ENCODE measurements at places on chromosomes 2 and 18.

- no peak for DNase-seq
- no peaks in the 10 kb centered on the region for H3K36me3 ChIP-seq
- no peak overlapping the region for H3K4me3 ChIP-seq
- no peak overlapping the region for H3K27ac ChIP-seq
- no peaks in the 10 kb centered on the region for H3K4me1 ChIP-seq
- no peaks in the 10 kb centered on the region for H3K27me3 ChIP-seq
Measured at GRCh38 chr2:139177041-139177440, 396.9 kb upstream of the NXPH2 start.

- no peak overlapping the region for H3K4me3 ChIP-seq
- H3K27me3 ChIP-seq, result no peaks in the 10 kb centered on the region
- H3K27ac ChIP-seq, result no peak overlapping the region
- H3K36me3 ChIP-seq, result no peaks in the 10 kb centered on the region
- DNase-seq, result no peak
Measured at GRCh38 chr18:73693091-73693490, 454.5 kb downstream of the FBXO15 start.

DNA sequence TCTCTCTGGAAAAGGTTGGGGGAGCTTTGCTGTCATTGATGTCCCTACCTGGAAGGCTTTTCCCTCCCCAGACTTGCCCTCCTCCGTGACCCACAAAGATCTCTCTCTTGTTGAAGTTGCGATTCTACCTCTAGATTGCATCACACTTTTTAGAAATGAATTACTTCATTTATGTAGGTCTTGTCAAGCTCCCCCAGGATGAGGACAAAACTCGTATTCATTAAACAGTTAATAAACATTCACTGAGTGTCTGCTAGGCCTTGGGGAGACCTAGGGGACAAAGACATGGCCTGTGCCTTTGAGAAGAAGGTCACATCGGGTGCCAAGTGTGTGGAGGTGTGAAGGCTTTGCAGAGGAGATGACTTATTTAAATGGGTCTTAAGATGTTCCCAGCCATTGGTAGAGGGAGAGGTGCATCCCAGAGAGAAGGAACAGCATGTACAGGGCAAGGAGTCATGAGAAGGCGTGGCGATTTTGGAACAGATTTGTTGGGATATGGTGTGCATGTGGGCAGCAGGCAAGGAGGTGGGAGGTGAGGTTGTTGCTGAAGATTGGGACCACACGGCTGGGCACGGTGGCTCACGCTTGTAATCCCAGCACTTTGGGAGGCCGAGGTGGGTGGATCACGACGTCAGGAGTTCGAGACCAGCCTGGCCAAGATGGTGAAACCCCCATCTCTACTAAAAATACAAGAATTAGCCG, 9.8 kb upstream of the YWHAQ start:
- no peak overlapping the region for H3K4me3 ChIP-seq
- no peaks in the 10 kb centered on the region for H3K27me3 ChIP-seq
- no peak for DNase-seq

GRCh38 chr2:201754717-201755415, 25.9 kb downstream of the ALS2 start:
- H3K27ac ChIP-seq, result no peak overlapping the region
- H3K36me3 ChIP-seq, result peaks cover 35% of the 10 kb centered on the region
- H3K27me3 ChIP-seq, result no peaks in the 10 kb centered on the region
- no peak overlapping the region for H3K4me3 ChIP-seq
- peak; percentile 48 for DNase-seq

DNA sequence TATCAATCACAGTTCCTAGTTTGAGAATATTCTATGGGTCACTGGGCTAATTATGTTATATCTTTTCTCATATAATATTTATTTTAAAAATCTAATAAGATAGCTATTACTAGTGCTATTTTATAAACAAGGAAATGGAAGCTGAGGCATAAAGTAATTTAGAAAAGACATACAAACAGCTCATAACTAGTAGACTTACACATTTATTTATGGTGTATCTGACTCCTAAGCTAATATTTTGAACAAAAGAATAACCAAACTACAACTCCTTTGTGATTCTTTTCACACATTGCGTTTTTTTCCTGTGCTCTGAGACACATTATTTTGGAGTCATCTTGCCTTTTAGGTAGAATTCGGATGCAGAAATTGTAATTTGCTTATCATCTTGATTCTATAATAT, 742.0 kb upstream of the LRRTM4 start:
- H3K4me3 ChIP-seq, result no peak overlapping the region
- no peaks in the 10 kb centered on the region for H3K36me3 ChIP-seq
- no peak for DNase-seq
- no peaks in the 10 kb centered on the region for H3K27me3 ChIP-seq
- H3K4me1 ChIP-seq, result no peaks in the 10 kb centered on the region
- H3K27ac ChIP-seq, result no peak overlapping the region

GRCh38 chr2:196131949-196132925, 39.1 kb downstream of the STK17B start:
- DNase-seq, result no peak
- peaks cover 7% of the 10 kb centered on the region for H3K36me3 ChIP-seq
- no peak overlapping the region for H3K4me3 ChIP-seq
- no peak overlapping the region for H3K27ac ChIP-seq
- no peaks in the 10 kb centered on the region for H3K27me3 ChIP-seq

GRCh38 chr2:114968748-114969400, 526.4 kb downstream of the DPP10 start:
- DNase-seq, result no peak
- H3K4me3 ChIP-seq, result no peak overlapping the region
- no peaks in the 10 kb centered on the region for H3K4me1 ChIP-seq
- H3K27me3 ChIP-seq, result no peaks in the 10 kb centered on the region
